DMS79 (cell line): ENCODE measurements at places on chromosomes 6 and 20.

DNA sequence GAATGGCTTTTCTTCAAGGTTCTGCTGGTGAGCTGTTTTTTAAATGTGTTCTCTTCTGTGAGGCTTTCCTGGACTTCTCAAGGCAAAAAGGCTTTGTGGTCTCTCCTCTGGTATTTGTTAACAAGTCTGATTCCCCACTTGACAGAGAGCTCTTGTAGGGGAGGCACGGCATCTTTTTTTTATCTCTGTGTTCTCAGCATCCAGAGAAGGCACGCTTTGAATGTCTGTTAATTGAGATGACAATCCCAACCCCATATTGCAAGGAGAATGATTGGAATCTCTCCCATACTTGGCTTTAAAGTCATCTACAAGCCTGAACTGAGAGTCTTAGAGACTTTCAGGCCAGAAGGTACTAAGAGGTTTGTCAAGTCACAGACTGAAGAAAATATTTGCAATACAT is 22.6 kb downstream of the EDN1 start:
- no peak for DNase-seq

- no peak for DNase-seq
These were observed 156.8 kb upstream of the SALL4 start for GRCh38 chr20:51959066-51959542.

DNA sequence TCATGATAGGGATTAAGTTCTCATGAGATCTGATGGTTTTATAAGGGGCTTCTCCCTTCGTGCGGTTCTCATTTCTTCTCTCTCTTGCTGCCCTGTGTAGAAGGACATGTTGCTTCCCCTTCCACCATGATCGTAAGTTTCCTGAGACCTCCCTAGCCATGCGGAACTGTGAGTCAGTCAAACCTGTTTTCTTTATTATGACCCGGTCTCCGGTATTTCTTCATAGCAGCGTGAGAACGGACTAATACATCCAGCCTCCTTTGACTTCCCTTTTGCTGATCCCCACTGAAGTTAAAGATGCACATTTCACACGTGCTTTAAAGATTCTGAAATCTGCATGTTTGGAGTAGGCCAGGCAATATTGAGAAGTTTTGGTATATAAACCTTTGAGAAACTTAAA is 543.1 kb downstream of the PRKN start:
- DNase-seq: no peak

DNA sequence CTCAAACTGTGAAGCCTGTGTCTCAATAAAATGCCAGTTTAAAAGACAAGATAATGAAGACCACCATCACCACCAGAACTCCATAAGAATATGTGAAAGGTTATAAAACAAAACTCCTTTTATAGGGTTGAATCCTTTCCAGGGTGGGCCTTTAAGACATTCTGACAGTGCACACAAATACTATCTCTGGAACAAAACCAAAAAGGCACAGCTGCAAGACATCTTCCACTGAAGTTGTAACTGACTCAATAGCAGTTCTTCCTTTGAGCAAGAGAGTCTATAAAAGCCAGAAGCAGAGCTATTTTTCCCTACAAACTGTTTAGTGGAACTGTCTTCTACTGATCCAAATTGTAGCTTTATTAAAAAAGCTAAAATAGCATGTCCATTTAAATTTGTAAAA is 81.6 kb downstream of the EPB41L2 start:
- DNase-seq: no peak

GRCh38 chr6:37048851-37049757 is 43.6 kb downstream of the FGD2 start:
- no peak for DNase-seq

GRCh38 chr20:6636209-6637159 is 131.0 kb upstream of the BMP2 start:
- DNase-seq: no peak

GRCh38 chr6:124008988-124009765 is 205.5 kb downstream of the NKAIN2 start:
- no peak for DNase-seq

GRCh38 chr20:57754190-57754589 is 44.4 kb upstream of the PMEPA1 start:
- no peak for DNase-seq

- DNase-seq: no peak
These were observed 312.0 kb downstream of the SAMD5 start for GRCh38 chr6:147820520-147820919.

- DNase-seq: no peak
These were observed 11.8 kb upstream of the STX11 start for GRCh38 chr6:144138542-144138941.

DNA sequence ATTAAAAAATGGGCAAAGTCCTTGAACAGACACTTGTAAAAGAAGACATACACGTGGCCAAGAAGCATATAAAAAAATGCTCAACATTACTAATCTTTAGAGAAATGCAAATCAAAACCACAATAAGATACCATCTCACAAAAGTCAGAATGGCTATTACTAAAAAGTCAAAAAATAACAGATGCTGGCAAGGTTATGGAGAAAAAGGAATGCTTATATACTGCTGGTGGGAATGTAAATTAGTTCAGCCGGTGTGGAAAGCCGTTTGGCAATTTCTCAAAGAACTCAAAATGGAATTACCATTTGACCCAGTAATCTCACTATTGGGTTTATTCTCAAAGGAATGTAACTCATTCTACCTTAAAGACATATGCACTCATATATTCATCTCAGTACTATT is 166.6 kb downstream of the KHDC1L start:
- DNase-seq: no peak

DNA sequence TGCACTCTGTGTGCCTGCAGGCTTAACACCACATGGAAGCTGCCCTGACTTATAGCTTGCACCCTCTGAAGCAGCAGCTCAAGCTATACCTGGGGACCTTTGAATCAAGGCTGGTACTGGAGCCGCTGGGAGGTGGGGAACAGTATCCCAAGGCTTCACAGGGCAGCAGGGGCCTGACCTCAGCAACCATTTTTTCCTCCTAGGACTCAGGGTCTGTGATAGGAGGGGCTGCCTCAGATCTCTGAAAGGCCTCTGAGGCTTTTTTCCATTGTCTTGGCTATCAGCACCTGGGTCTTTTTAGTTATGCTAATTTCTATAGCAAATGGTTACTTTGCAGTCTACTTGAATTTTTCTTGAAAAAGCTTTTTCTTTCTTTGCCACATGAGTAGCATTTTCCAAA is 80.2 kb upstream of the OPRM1 start:
- DNase-seq: no peak

DNA sequence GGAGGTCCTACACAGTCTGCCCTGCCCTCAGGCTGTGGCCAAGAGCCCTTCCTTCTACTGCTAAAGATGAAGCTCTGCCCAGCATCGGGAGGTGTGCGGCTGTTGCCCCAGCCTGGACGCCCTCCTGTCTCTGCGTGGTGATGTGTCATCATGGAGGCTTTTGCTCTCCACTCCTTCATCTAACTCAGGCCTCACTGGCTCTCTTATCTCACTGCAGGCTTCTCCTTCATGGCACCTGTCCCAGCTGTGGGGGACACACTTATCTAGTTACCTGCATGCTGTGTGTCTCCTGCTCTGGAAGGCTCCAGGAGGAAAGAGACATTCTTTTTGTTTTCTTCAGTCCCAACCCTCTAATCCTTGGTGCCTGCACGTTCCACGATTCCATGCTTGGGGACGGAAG is 89.1 kb downstream of the PSMG4 start:
- no peak for DNase-seq

GRCh38 chr20:46378412-46379009 is 27.9 kb downstream of the ELMO2 start:
- no peak for DNase-seq

- DNase-seq: no peak
These were observed 3.9 kb upstream of the SRSF3 start for GRCh38 chr6:36590237-36590636.

GRCh38 chr20:54076259-54076658 is 5.9 kb upstream of the BCAS1 start:
- no peak for DNase-seq

DNA sequence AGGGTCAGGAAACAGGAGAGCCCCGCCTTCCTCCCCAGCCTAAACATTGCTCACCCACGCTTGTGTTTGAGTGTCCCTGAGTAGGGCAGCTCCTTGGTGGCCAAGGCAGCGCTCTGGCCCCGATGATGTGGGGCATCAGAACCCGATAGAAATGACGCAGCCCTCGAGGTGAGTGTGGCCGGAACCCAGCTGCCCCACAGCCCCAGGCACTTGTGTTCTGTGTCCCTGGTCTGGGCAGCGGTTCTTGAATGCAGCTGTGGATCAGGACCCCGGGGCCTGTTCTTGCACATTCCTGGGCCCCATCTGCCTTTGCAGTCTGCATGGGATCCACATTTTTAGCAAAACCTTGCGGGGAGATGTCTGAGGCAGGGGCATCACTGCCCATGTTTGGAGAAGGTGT is 12.8 kb downstream of the RBM38 start:
- no peak for DNase-seq

DNA sequence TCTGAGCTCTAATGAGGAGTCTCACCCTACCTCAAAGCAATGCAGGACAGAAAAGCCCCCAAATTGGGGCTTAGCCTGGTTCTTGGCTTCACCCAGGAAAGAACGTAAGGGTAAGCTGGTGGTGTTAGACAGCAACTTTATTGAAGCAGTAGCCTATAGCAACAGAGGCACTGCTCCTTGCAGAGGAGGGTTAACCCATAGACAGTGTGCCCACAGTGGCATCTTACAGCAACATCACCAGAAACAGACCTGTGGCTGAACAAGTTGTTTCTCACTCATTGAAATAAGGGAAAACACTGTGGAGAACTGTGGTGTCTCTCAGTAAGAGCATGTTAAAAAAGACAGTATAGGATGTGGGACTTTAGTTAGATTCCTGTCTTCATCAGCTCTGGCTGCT is 80.4 kb upstream of the SPTLC3 start:
- DNase-seq: no peak

DNA sequence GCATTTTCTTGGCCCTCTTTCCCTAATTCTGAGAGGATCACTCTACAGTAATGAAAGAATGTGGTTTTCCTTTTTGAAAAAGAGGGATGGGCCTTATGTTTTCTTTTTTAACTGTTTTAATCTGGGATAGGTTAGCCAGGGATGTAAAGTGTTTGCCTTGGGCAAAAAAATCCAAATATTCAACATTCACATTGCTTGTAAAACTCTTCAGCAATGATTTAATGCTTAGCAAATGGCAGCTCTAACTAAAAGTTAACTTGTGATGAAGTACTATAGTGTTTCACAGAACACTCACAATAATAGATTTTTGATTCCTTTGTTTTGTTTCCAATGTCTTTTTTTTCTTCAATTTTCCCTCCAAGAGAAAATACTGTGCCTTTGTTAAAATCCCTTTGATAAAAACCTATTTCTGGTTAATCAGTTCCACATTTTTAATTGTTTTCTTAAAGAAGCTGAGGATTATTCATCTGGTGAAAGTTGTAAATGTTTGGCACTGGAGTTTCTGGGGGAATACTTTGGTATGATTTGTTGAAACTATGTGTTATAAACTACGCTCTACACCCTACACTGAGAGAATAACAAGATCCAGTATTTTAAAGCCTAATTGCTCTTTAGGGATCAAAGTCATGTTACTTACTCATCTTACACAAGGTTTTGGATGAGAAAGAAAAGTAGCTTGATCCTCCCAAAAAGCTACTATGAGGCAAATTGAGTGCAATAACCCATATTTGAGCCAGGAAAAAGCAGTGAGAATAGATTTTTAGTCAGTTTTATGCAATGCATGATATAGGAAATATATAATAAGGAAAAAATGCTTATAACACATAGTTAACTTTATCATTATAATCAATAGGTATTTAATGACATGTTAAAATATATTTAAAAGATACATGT is 335.8 kb downstream of the EPHA7 start:
- no peak for DNase-seq

GRCh38 chr6:2978923-2979322 is 7.6 kb upstream of the SERPINB6 start:
- DNase-seq: no peak

- no peak for DNase-seq
These were observed 10.7 kb upstream of the C20orf204 start for GRCh38 chr20:64025101-64025825.

DNA sequence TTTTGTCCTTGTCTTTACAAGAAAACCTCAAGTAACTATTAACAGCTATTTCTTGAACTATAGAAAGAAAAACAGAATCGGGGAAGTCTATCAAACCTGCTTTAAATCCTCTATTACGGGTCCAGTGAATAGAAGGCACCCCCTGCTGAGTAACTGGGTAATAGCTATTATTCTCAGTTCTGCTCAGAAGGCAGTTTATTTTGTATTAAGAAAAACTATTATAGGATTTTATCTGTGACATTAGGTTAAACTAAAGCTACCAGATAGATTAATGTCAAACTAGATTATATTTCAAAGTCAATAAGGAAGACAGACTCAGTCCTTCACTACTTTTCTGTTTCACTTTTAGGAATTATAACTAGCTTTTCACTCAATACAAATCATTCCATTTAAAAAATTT is 93.7 kb downstream of the DST start:
- no peak for DNase-seq

GRCh38 chr6:107582086-107582485 is 92.2 kb downstream of the SOBP start:
- no peak for DNase-seq

GRCh38 chr6:36984581-36985416 is 1.2 kb downstream of the MTCH1 start:
- DNase-seq: no peak

GRCh38 chr20:54078296-54078984 is 8.0 kb upstream of the BCAS1 start:
- no peak for DNase-seq

- no peak for DNase-seq
These were observed 3.8 kb upstream of the WFDC12 start for GRCh38 chr20:45128099-45128498.

DNA sequence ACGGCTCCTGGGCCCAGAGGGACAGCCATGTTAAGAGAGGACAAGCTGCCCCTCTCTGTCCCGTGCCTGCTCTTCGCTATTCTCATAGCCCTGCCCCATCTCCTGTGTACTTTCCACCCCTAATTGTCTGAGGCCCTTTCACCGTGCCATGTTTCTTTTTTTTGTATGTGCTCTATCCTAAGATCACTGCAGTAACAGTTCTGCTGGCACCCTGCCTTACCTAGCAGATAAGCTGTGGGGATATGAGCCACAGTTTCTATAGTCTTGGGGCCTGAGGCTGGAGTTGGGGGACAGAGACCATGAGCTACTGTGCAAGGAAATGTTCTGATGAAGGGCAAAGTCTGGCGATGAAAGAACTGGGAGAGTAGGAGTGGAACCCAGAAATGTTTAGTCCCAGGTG is 269.5 kb upstream of the CITED2 start:
- no peak for DNase-seq

DNA sequence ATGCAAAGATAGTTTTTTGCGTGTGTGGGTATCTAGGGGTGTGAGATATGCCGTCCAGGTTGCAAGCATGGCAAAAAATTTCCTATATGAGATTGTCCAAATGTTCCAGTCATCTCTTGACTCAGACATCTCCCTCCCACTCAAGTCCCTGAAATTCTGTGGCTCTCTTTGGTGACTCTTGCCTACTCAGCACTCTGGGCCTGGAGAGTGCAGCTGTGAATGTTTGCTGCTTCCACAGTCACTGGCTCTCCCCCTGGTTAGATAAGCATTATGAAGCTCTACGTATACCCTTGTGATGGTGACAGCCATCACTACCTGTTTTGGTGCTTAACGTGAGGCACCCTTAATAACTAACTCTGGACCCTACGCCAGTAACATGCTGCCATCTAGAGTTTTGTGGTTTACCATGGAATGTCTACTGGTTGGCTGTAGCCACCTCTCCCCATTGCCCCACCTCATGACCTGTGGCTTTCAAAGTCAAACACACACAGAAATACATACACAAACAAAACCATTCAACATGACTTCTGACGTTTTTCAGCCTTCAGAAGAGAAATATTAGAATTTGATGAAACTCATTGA is 621.9 kb upstream of the CITED2 start:
- DNase-seq: no peak
